ENCODE measurements at places on chromosomes 6 and 20.

- no peak for DNase-seq
These were observed 113.5 kb upstream of the SUPT3H start for GRCh38 chr6:45491048-45491735.

DNA sequence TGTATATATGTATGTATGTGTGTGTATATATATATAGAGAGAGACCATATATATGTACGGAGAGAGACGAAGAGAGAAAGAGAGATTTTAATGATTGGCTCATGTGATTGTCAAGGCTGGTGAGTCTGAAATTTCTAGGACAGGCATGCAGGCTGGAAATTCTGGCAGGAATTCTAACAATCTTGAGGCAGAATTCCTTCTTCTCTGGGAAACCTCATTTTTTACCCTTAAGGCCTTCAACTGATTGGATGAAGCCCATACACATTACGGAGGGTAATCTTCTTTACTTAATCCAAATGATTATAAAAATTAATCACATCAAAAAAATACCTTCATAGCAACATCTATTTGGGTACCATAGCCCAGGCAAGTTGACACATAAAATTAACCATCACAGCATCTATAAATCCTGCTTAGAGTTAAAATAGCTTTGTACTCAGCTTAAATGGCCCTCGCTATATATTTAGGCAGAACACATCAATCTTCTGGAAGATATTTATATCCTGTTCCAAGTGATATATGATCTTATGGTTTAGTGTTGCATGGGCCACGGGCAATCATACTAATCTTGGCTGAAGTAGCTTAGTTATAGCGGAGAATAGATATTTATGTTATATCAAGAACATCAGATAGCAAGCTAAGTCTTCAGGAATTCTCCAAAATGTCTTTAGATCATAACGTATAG is 36.6 kb downstream of the ABRACL start:
- no peak for DNase-seq

DNA sequence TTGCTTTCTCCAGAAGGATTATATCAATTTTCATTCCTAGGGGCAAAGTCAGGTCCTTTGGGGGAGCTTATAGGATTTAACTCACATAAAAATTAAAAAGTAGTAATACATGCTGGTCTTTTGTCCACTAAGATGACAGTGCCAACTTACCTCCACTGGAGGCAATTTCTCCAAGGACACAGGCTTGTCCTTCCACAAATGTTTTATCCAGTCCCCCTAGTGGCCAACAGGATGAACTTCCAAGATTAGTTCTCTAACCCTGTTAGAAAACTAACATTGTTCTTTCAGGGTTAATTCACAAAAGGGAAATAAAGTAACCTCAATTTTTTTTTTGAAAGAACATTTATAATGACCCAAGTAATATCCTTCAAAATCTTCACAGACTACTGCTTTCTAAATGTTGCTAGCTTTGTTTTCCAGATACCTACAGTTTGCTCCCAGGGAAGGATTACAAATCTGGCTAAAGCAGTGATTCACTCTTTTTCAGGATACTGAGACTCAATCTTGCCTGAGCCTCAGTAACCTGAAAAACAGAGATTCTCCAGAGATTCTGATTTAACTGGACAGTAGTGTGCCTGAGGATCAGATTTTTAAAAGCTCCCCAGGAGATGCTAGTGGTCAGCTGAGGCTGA is 31.7 kb upstream of the UBR2 start:
- DNase-seq = peak; percentile 12

DNA sequence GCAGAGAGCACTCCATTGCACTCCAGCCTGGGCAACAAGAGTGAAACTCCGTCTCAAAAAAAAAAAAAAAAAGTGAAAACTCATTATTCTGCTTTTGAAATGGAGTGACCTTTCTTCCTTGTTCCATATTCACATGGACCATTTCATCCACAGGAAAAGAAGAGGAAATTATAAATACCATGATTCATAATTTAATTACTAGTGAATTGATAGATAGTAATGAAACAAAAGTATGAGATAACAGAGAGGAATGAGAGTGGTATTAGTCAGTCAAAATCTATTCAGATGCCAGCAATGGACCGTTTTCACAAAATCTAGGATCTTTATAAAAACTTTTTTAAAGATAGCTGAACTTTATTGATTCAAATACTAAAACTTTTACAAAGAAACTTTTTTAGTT is 443.1 kb upstream of the FLRT3 start:
- DNase-seq = no peak

- no peak for DNase-seq
These were observed 1.8 kb downstream of the PTPRK start for GRCh38 chr6:128518434-128519131.

GRCh38 chr6:90714319-90714718 is 127.4 kb upstream of the MAP3K7 start:
- DNase-seq = no peak

GRCh38 chr6:134166511-134167261 is 114.3 kb upstream of the SLC2A12 start:
- peak; percentile 32 for DNase-seq

GRCh38 chr6:160031442-160031841 is 62.6 kb downstream of the IGF2R start:
- no peak for DNase-seq

DNA sequence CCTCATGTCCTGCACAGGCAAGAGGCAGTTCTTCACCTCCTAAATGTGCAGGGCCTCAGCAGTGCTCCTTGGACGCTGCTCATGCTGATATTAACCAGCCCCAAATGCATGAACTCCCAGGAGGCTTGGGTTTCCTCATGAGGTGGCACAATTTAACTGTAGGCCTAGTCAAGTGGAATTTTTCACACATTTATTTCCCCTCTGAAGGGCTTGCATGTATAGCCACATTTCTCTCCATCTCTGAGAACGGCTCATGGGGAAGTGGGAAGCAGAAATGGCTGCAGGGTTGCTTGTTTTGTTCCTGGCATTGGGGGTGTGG is 72.8 kb upstream of the PAX1 start:
- no peak for DNase-seq

GRCh38 chr6:104218116-104218515 is 641.6 kb downstream of the HACE1 start:
- DNase-seq = no peak

DNA sequence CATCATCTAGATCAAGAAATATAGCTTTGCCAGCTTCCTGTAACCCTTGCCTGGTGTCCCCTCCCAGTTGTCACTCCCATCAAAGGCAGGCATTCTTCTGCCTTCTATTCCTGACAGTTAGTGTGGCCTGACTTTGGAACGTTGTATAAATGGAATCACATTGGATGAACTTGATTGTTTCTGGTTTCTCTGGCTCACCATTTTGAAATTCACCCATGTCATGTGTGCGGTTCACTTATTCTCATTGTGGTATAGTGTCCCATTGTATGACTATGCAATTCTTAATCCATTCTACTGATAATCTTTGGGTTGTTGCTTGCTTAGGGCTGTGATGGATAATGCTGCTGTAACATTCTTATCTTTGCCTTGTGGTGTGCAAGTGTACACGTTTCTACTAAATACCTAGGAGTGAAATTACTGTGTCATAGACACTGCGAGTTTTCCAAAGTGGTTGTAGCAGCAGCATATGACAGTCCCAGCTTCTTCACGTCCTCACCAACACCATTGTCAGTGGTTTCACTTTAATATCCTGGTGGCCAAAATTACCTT is 73.2 kb downstream of the VEGFA start:
- no peak for DNase-seq

- no peak for DNase-seq
These were observed 10.9 kb upstream of the F13A1 start for GRCh38 chr6:6331393-6331792.

GRCh38 chr6:134389658-134390057 is 71.7 kb upstream of the SGK1 start:
- no peak for DNase-seq

DNA sequence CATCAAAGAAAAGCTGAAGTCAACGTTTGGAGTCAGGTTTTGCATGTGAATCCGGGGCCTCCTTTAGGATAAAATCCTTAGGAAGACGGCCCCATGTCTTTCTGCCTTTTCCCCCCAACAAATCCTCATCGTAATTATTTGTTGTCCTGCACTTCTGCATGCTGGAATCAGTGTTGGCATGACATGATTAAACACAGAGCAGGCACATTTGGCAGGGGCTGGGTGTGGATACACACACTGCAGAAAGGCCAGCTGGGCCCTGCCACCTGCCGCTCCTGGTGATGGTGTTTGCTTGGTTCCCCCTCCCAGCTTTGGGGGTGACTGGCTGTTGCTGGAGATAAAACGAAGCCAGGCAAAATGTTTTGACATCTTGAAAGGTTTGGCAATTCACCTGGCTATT is 46.3 kb upstream of the FOXA2 start:
- DNase-seq = no peak

DNA sequence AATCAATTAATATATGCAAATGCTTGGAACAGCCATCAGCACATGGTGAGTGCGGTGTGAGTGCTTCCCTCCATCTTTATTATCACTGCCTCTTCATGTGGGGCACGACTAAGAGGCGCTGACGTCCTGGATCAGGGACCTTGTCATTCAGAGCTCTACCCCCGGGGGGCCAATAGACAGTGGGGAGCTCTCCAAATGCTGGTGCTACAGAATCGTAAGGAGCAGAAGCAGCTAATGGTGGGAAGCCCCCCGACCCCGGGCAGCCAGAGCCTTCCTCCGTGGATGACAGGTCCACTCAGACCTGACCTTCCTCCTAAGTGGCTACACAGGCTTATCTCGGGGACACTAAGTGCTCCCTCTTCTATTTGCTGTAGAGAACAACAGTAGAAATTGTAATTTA is 257.5 kb upstream of the PMEPA1 start:
- no peak for DNase-seq

GRCh38 chr6:2230659-2231277 is 14.6 kb downstream of the GMDS start:
- DNase-seq = no peak

- DNase-seq = no peak
These were observed 86.4 kb upstream of the POU3F2 start for GRCh38 chr6:98747960-98748359.

GRCh38 chr20:48064929-48065328 is 279.6 kb upstream of the SULF2 start:
- peak; percentile 95 for DNase-seq

DNA sequence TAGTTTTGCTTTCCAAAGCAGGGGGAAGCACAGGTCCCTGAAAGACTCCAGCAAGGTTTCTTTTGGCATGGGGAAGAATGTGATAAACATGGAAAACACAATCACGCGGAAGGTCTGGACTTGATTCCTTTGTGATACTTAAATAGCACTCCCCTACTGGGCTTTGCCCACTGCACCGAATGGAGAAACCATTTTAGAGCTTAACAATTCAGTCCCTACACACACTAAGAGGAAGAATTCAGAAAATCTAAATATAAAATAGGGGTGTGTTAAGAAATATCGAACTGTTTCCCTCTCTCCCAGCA is 71.4 kb upstream of the NHSL1 start:
- DNase-seq = no peak

DNA sequence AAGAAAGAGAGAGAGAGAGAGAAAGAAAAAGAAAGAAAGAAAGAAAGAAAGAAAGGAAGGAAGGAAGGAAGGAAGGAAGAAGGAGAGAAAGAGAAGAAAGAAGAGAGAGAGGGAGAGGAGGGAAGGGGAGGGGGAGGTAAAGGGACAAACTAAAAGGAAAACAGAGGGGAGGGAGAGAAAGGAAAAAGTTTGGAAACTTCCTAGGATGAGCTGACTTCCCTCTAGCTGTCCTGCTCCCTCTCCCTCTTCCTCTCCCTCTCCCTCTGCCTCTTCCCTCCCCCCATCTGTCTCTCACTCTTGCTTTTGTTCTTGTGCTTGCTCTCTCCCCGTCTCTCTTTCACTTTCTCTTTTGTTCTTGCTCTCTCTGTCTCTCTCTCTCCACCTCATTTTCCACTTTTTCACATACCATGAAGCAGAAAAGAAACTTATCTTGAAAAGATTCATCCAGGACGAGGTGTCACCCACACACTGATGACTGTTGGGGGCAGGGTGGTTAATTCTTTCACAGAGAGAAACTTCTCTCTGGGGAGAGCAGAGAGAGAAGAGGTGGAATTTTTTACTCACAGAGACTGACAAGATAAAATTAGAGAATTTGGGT is 56.4 kb upstream of the DUSP22 start:
- DNase-seq = no peak

DNA sequence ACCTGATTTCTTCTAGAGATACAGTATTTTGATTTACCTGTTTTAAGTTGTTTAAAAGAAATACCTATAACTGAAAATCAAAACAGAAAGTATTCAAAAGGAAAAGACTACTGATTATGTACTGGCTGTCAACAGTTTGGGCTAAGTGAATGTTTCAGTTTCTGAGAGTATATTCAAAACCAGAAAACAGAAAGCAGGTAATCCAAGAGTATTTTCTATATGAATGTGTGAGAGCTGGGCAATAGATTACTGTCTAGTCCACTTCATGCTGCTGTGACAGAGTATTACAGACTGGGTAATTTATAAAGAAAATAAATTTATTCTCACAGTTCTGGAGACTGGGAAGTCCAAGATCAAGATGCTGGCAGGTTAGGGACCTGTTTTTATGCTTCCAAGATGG is 261.0 kb downstream of the ARHGAP18 start:
- no peak for DNase-seq

DNA sequence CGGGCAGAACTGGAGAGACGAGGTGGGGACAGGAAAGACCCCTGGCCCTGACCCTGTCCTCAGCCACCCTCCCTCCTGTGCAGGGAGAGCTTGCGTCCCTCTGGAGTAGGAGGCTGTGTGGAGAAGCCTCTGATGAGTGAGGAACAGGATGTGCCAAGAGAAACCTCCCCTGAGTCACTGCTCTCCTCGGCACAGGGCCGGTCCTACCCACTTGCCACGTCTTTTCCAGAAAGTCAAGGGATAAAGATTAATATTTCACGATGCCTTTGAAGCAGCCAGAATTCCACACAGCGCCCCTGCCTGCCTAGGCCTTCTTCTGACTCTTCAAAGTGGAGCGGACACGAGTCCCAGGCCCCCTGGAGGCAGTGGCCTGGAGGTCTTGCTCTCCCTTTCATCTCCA is 34.9 kb upstream of the THBS2 start:
- DNase-seq = no peak

DNA sequence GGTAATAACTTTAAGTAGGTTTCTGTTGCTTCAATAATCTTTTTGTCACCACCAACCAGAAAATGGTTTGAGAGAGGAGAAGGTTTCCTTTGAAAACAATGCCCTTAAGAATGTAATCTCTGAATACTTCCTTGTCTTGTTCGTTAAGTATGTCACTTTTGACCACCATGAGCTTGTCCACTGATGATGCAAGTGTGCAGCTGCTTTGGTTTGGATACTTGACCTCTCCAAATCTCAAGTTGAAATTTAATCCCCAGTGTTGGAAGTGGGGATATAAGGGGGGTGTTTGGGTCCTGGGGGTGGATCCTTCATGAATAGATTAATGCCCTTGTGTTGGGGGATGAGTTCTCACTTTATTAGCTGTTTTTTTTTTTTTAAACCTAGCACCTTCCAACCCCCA is 985.4 kb downstream of the EPHA7 start:
- no peak for DNase-seq

GRCh38 chr6:45554591-45554990 is 176.9 kb upstream of the SUPT3H start:
- DNase-seq = no peak

DNA sequence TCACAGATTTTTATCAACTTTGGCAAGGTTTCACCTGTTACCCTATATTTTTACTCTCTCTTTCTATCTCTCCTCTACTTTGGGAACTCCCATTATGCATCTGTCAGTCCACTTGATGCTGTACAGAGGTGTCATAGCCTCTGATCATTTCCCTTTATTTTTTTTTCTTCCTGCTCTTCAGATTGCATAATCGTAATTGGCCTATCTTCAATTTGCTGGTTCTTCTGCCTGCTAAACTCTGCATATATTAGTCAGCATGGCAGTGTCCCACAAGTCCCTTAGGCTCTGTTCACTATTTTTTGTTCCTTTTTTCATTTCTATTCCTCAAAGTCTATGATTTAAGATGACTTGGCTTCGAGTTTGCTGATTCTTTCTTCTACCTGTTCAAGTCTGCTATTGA is 44.7 kb upstream of the MICB start:
- DNase-seq = no peak

All from PC-9 (cell line).